Amygdala (tissue), 56 donors: ENCODE measurements at places on chromosomes 12 and 14.

DNA sequence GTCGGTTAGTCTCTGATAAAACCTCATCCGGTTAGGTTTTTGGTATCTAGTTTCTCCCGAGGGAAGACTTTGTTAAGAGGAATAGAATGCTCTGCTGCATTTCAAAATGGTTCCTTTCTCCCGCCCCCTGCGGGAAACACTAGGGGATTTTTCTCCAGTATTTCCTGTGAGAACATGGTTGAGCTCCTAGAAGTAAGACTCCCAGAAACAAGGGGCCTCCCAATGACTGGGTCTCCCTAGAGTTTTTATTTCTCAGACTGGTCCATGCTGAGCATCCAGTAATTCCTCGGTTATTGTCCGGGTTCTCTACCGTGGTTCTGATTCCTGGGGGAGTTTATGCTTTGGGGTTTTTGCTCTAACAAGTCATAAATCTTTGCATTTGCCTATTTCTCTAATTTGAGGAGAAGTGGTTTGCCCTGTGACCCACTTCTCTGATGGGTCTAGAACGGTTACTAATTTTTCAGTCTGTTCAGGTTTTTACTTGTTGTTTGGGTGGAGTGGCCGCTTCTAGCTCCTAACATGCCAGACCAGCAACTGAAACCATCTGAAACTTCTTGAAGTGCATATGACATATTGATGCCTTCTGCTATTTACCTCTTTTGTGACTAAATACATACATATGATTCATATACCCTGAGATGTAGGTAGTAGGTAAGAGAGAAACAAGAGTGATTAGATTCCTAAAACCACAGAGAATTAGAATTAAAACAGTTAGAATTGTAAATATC, 25.1 kb downstream of the TESPA1 start:
- DNase-seq = no peak

- no peak for DNase-seq
These were observed 79.3 kb downstream of the NTF3 start for GRCh38 chr12:5511256-5511643.

DNA sequence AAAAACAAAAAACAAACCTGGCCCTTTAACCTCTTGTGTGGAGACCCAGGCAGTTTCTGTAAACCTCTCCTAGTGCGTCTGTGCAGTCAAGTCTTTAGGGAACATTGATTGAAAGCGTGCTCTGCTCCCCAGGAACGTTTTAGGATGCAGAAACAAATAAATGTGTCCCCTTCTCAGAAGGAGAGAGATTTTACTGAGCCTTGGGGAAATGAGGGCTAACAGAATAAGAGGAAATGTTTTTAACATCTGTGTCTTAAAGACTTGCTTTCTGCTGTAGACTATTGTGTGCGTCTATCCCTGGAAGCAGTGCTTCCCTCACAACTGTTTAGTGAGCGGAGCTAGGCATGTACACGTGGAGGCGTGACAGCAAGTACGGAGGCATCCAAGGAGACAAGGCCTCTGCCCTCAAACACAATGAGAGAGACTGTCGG, 54.3 kb downstream of the TECPR2 start:
- no peak for DNase-seq

GRCh38 chr14:71705460-71705859, 226.8 kb upstream of the RGS6 start:
- no peak for DNase-seq

- DNase-seq = no peak
These were observed 19.2 kb upstream of the DYNC1H1 start for GRCh38 chr14:101945171-101945570.

DNA sequence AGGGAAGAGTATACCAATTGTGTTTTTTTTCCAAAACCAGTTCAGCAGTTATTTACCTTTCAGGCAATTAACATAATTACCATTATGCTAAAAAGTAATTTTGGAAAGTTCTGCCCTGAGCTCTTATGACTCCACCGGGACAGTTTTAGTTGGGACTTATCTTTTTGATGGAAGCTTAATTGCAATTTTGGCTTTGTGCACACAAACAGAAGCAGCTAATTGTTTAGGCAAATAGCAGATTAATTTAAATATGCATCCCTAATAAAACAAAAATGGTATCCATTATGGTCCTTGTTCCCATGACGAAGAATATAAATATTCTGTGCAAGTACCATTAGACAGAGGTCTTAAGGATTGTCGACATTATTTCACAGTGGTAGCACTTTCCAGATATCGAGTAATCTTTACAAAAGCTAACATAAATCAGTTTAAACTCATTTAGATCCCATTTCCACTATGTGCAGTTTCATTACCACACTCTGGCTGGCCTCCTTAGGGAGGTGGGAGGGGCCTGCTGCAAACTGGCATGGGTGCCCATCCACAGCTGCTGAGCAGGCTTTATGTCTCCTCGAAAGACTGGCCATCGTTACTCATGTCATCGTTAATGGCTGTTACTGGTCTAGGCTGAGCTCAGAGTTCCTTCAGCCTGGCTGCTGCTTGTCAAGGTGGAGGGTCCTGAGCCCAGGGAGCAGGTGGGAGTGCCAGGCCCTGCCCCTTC, 68.2 kb downstream of the FBXW8 start:
- no peak for DNase-seq

DNA sequence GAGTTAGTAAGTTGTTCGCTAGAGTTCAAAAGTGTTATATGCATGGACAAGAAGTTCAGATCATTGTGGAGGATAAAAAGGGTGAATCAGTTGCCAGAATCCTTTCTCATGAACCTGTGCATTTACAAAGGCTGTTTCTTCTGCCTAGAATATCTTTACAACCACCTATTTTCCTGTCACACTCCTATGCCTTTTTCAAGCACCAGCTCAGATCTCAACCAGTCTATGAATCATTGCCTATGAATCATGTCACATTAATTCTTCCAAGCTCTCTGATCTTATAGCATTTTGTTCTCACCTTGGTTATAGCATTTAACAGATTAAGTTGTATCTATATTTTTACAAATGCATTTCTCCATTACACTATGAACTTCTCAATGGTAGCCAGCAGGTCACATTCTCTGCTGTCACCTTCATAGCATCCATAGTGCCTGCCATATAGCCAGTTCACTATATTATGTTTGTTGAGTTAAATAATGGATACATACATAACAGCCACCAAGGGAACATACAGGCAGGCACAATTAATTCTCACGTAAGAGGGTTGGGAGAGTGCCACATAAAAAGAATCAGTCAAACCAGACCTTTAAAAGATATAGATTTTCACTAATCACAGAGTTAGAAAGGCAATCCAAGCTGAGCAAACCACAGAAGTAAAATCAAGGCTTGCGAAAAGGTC, 573.0 kb downstream of the FOXG1 start:
- no peak for DNase-seq

DNA sequence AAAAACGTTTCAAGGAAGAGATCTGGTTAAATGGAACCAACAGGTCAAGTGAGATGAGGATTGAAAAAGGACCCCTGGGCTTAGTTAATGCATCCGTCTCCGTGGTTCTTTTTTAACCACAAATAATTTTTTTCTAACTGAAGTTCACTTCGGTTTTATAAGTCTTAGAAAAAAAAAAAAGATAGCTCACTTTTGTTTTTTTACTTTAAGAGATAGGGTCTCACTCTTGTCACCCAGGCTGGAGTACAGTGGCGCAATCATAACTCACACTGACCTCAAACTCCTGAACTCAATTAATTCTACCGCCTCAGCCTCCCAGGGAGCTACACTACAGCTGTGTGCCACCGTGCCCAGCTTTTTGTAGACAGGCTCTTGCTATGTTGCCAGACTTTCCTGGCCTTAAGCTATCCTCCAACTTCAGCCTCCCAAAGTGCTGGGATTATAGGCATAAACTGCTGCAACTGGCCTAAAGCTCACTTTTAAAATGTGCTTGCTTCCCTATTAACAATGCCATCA, 11.8 kb downstream of the HNRNPC start:
- no peak for DNase-seq

GRCh38 chr14:103423050-103423461, 37.8 kb downstream of the MARK3 start:
- DNase-seq = no peak

- DNase-seq = no peak
These were observed 108.0 kb downstream of the KITLG start for GRCh38 chr12:88472248-88472647.

DNA sequence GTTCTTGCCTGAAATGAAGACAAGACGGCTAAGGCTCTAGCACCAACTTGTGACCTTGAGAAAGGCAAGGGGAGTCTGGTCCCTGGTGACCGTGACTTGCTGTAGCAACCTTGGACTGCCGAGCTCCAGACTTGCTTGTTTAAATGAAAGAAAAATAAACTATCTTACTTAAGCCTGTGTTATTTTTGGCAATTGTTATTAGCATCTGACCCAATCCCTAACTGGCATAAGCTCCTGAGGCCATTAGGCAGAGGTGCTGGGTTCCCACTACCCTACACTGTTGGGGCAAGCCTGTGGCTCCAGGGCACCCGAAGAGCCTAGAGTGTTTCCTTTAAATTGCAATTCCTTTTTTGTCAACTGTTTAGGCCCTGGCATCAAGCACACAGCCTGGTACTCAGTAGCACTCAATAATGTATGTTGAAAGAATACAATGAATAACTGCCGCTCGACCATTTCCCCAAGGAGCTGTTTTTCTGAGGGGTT, 106.9 kb upstream of the HIF1A start:
- DNase-seq = no peak

GRCh38 chr12:16272222-16272621, 5.3 kb downstream of the SLC15A5 start:
- no peak for DNase-seq

DNA sequence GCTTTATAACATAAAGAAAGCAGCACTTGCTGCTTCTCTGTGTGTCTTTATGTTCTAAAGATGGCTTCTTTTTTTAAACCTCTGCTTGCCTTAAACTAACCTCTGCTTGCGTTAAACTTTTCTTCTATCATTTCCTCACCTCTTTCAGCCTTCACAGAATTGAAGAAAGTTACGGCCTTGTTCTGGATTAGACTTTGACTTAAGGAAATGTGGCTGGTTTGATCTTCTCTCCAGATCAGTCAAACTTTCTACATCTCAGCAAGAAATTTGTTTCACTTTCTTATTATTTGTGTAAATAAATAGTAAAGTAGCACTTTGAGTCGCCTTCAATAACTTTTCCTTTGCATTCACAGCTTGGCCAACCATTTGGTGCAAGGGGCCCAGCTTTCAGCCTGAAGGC, 64.2 kb downstream of the CMAS start:
- no peak for DNase-seq

GRCh38 chr12:124415064-124415463, 120.2 kb downstream of the RFLNA start:
- no peak for DNase-seq

DNA sequence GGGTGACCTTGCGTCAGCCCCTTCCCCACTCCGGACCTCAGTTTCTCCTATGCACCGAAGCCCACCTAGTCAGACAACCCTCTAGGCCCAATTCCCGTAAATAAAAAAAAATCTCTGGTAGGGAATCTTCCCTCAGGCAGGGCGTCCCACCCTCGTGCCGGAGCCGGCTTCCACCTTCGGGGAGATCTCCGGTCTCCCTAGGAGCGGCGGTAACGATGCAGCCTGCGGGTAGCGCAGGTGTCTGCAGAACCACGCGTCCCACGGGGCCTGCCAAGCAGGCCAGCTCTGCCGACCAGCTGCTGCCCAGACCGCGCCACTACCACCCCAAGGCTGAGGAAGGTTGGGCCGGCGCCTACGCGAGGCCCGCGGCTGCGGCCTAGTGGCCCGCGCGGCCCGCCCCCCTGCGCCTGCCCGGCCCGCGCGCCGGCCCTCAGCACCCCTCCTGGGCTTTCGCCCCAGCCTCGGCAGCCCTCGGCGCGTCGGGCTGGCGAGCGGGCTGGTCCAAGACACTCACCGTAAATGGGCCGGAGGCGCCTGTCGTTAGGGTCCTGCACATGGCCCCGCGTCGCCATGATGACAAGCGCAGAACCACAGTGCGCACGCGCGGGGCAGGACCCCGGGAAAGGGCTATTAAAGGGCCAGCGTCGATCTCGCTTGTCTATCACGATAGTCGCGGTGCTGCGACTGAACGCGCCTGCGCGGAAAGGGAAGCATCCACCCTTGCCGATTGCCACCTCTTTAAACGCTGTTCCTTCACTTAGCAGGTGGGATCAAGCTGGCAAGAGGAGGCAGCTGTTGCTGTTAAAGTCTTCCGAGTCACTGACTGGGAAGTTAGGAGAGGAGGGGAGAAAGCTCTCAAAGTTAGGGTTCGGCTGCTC, at the start of gene NAA25:
NAA25 (minus strand) TSS at position 582 of the 878 bp plus-strand sequence; CDS start at position 572, 10 bp downstream.
- DNase-seq = peak; percentile 73

DNA sequence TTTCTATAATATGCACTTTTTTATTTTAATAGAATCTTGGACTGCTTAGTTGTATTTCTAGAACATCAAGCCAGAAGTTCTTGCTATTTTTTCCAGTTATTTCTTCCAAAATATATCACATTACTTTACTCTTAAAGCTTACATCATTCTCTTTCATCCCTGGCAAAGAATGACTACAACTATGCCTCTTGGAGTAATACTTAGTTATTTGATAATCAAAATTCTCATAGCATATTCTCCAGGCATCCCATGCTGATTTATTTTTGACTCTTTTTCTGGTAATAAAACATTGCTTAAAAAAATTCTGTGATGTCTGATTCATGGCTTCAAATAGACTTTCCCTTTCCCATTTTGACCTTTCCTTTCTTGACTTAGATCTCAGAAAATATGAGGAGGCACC, 118.7 kb upstream of the TSPAN8 start:
- no peak for DNase-seq

- DNase-seq = no peak
These were observed 43.3 kb downstream of the AEBP2 start for GRCh38 chr12:19482551-19483109.

DNA sequence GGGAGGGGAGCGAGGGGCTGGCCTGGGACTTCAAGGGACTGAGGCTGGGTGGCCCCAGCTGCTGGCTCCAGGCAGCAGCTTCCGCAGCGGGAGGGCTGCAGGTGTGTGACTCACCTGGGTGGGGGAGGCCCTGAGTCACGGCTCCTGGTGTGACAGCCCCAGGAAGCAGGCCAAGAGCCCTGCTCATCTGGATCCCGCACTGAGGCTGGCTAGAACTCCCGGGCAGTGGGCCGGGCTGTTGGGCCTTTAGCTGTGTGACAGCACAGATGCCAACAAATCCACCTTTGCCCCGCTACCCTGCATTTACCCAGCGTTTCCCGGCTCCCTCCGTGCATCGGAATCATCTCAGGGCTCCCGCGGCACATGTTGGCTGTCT, 180.0 kb upstream of the PRMT8 start:
- no peak for DNase-seq

DNA sequence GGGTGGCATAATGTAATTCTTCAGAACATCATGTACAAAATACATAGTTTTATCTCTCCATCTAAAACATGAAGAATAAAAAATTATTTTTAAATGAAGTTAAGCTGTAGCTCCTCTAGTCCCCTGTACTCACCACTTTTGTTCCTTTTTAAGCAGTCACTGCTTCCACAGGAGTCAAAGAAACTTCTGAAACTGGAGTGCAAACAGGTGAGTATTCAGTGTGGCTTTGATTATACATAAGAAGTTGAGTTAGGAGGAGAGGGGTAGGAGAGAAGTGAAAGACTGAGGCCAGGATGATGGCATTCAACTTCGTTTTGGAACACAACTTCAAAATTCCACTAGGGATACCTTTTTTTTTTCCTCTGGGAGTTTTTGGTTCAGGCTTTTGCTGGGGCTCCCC, 131.4 kb upstream of the CNTN1 start:
- no peak for DNase-seq
